ENCODE measurements at places on chromosomes 12 and 14.

DNA sequence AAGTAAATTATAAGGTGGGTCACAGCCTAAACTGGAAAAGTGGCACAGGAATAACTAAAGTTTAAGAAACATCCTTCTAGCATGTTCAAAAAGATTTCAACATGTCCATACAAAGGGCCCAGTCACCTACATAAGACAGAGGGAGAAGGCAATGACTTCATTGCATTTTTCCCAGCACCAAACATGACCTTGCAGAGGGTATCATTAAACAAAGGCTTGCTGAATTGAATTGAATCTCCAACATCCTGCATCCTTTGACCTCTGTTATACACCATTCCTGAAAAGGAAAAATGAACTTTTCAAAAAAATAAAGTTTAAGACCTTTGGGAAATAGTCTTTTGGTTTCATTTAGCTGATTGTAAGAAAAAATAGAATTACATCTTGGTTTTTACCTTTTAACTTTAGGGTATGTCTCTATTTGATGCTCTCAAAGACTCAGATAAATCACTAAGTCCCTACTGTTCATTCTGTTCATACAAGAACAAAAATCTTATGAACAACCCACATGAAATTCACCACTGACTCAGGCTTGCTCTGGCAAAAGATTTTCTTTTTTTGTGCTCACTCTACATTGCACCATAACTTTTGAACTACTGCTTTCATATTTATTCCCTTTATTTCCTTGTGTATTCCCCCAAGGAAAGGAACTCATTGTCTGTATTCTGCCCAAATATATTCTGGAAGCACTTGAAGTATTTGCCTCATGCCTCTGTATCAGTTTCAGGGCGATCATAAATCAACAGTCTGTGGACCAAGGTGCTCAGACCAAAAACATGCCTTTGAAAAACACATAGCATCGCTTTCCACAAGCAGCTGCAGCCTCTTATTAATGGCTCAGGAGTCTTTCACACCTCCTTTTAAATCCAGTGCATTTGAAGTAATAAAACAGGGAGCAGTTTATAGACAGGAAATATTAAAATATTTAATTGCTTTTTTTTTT lies 121.7 kb downstream of the DUSP6 start:
- no peak for DNase-seq

DNA sequence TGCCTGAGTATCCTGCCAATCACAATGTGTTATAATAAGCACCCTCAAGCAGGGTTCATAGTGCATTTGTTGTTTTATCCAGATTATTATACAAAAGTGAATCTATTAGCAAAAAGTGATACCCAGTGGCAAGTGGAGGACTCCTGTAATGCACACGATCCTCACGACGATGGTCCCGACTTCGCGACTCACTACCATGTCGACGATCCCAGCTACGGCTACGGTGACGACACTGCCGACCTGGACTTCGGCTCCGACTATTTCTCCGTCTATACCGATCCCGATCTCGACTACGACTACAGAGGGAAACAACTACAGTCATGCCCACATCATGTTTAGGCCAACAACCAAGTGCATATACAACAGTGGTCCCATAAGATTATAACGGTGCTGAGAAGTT lies 12.9 kb downstream of the RBM23 start:
- DNase-seq, result no peak

DNA sequence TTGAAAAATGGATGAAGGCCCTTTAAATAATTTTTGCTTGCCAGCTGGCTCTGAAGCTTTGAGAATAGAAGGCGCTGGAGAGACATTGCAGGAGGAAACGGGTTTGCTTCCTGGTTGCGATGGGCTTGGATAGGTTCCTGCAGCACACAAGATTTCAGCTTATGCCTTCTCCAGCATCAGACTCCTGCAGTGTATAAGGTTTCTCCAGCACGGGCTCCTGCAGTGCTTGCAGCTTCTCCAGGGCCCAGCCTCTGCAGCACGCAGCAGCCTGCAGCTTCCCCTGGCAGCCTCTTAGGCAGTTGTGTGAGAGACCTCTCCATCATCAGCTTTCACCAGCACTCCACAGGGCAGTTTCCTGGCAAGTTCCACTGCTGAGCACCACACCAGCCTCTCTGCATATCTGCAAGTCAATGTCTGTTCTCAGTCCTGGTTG lies 78.7 kb upstream of the ZDHHC17 start:
- DNase-seq, result peak; percentile 86

DNA sequence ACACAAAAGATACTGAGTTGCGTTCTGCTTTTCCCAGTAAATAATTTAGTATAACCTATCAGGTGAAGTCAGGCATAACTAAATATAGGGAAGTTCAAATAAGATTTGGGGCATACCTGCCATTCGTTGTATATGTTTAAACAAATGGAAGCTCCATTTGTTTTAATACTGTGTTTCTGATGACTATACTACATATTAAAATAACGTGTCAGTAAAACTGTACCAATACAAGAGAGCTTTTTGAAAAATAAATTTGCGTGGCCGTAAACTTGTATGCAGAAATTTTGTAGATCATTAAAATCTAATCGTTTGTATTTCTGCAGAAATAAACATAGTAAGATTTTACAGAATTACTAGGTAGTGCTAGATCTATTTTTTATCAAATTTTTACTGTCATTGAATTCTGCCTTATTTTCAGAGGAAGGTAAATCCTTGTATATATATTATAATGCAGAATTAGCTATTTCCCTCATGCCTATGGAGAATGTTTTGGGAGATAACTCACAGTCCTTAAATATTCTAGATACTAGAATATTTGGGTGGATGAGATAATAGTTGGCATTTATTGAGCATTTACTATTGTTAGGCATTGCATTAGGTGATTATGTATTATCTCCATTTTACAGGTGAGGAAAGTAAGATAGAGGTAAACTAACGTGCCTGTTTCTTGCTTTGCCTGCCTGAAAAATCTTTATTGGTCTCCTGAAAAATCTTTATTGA lies 1.5 kb downstream of the SCFD1 start:
- DNase-seq, result no peak

GRCh38 chr14:90381011-90381786 lies 15.6 kb upstream of the CALM1 start:
- peak; percentile 67 for DNase-seq

- no peak for DNase-seq
Measured at GRCh38 chr14:100306998-100307765, 938 bp upstream of the SLC25A29 start.

GRCh38 chr14:99419905-99420304 lies 60.8 kb downstream of the SETD3 start:
- no peak for DNase-seq

DNA sequence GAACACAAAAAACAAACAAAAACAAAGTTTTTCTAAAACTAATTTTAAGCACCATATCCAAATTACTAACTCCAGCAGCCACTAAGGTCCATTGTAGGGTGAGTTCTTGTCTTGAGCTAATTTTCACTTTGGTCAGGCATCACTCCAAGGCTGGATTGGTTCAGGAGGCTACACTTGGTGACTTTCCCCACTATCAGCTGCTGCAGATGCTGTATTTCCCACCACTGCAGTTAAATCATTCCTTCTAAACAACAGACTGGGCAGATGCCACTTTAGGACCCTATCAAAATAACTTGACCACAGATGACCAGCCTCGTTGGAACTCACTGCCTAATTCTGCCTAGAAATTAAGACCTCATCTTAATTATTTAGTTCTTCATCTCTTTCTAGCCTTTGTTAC lies 140.5 kb downstream of the SLC16A7 start:
- no peak for DNase-seq

GRCh38 chr12:56261503-56262232 lies 3.5 kb upstream of the ANKRD52 start:
- DNase-seq, result no peak

DNA sequence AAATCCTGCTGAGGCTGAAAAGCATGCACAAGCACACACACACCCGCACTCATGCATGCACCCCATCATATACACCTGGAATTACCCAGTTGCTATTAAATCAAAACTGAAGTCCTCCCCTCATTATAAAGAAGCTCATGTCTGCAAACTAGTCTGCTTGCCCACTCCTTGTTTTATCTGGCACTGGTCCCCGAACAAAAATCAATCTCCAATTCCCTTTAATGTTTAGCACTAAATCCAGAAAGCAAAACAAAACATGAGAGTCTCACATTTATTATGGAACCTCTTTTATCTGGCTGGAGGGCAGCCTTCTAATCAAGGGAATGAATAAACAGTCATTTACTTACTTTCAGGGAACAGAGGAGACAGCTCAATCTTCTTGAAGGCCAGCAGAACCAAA lies 1093.4 kb upstream of the FLRT2 start:
- DNase-seq, result no peak

DNA sequence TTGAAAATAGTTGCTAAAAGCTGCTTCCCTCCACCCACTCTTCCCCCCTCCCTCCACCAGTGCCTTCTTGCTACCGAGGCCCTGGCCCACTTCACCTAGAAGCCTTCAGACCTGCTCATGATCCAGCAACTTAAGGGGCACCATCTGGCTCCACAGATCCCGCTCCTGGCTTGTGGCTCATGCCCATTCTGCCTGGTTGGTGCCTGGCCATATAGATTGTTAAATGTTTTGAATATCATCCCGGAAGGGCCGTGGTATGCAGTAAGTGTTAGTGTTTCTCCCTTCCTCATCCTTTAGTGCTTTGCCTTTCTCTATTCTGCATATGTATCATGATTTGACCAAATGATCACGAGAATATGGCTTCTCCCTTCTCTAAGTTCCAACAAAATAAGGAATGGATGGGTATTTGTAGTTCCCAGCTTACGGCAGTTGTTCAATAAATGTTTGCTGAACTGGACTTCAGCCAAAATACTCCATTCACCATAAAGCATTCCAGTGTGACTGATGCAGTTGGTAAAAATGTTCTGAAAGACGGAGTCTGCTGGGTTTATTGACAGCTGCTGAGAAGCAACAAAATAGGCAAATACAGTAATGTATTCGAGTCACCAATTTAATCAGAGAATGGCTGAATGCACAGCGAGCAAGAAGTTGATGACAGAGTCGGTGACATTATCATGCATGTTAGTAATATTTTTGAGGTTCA lies 30.7 kb downstream of the GRIP1 start:
- DNase-seq, result no peak

DNA sequence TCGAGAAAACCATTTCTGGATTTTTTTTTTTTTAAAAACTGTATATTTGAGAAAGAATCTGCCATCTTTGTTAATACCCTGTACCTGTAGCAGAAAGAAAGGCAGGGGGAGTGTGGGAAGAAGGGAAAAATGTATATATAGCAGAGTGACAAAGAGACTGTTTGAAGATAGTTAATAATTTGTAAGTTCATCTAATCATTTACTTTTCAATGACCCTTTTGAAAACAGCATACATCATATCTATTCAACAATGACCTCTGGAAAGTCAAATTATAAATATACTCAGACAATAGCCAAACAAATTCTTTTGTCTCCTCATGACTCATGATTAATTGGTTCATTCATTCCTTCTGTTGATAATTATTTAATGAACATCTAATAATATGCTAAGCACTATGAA lies 10.9 kb upstream of the CPM start:
- DNase-seq, result no peak

DNA sequence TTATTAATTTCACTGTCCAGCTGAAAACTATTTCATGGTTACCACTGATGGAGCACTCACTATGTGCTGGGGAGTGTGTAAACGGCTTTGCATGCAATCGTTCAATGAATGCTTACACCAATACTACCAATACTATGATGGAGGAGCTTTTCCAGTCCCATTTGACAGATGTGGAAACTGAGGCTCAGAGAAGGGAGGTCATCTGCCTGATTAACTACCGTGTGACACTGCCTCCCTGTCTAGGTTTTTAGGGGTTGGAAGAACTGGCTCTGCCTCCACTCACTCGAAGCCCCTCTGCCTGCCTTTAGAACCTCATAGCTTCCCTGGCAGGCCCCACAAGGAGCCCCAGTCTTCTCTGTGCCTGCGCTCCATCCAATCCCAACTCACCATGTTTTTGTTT lies 11.9 kb downstream of the MSI1 start:
- no peak for DNase-seq

GRCh38 chr12:46950094-46950493 lies 124.3 kb upstream of the SLC38A4 start:
- no peak for DNase-seq

DNA sequence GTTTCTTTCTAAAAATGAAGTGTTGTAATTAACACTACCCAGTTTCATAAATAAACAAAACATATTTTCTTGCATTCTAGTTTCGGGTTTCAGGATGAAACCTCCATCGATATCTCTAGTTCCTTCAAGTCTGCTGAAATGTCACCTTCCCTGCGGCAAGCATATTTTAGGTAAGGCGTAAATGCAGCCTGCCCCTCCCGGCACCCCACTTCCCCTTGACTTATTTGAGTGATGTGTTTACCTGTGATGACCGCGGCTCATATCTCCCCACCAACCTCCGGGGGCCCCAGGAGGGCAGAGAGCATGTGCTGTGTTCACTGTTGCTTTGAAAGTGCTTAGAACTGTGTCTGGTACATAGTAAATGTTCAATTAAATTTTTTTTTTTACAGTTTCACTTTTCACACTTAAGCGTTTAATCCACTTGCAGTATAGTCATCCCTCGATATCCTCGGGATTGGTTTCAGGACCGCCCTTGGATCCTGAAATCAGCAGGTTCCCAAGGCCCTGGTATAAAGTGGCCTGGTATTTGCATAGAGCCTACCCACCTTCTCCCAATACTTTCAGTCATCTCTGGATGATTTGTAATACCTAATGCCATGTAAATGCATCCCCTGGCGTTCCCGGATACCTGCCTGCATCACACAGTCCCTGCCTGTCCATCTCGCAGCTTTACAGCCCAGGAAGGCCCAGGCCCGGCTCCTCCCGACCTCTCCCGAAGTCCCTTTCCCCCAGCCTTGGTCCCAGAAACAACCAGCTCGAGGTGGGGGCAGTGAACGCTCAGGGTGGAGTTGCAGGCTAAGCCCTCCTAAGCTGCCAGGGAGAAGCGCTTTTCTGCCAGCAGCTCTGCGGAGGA lies 40.2 kb upstream of the FBRSL1 start:
- peak; percentile 62 for DNase-seq

DNA sequence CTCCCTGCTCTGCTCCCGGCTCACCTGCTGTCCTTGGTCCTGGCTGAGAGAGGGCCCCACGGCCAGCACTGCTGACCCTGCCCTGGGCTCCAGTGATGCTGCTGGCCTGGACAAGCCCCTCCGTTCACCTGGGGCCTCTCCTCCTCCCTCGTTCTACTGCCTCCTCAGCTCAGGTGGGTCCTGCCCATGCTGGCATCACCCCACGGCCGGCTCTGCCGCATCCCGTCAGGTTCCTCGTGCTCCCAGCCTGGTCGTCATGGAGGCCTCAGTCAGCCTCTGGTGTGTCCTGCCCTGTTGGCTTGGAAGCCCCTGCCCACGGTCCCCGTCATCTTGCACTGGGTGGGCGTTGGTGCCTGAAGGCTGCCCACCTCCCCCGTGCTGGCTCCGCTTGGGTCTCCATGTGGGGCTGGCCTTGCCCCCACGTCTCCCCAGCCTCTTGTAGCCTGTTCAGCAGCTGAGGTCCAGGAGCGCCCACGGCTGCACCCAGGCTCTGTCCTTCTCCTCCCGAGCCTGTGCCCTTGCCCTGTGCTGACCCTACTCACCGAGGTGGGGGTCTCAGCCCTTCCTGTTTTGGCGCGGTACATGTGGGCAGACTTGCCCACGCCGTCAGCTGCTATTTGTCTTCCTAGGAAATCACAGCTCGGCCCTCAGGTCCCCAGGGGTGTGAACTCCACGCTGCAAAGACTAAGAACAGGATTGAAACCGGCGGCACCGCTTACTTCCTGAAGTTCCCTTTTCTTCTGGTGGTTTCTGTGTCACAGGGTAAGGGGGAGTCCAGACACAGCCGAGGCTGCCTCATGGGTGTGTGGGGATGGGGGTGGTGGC lies 121.6 kb downstream of the TMEM121 start:
- DNase-seq, result no peak

- no peak for DNase-seq
Measured at GRCh38 chr12:122097584-122097926, 19.0 kb downstream of the MLXIP start.

GRCh38 chr14:96792003-96792402 lies 5.2 kb upstream of the VRK1 start:
- no peak for DNase-seq

GRCh38 chr14:51666826-51667225 lies 15.1 kb downstream of the FRMD6 start:
- no peak for DNase-seq
